ENCODE measurements at places on chromosomes 2 and 18.

- no peak for DNase-seq
Measured at GRCh38 chr2:45636008-45636407, 15.5 kb upstream of the PRKCE start.

DNA sequence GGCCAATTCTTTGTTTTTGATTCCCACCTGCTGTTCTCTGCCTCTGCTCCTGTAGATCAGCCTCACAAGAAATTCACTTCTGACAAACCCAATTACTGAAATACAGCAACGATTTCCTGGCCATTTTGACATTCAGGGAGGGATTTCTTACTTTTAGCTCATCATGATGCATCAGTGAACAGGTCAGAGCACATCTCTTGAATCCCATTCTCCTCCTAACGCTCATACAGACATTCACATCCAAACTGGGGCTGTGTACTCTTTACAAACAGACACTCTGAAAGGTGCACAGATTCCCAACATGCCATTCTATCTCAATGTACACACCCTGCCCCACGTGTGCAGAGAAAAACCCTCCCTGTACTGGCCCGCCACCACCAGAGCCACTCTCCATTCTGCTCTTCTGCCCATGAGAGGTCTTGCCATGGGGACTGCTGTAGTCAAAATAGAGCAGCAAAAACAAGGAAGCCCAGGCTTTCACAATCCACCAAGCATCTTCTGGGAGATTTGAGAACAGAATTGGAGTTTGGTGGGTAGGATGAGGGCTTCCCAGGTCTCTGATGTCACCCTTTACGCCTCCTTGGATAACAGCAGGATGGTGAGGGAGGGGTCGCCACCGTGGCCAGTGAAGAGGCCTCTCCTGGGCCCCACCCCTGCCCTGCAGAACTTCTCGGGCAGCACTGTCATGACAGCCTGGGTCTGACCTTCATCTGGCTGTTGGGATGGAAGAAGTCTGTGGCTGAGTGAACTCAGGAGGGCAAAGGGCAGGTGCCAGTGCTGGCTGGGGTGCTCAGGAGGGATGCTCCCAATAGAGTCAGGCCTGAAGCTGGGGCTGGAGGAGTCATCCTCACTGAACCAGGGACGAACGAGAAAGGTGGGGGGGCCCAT lies 41.9 kb upstream of the ZFP36L2 start:
- no peak for DNase-seq

DNA sequence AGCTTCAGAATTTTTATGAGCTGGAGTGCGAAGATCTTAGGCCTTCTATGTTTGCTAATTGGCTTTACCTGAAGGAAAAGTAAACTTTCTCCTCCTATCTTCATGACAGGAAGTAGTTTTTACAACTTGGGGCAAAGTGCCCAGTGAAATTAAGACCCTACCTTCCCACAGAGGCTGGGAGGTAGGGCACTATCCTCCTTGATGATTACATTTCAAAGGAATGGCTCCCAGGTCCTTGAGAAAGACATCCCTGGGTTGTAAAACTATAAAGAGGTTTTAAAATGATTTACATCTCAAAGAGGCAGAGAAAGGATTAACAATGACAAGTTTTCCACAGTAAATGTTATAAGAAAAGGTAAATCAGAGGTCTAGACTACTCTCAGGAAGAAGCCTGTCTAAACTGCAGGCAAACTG lies 155.8 kb downstream of the CDH7 start:
- no peak for DNase-seq

DNA sequence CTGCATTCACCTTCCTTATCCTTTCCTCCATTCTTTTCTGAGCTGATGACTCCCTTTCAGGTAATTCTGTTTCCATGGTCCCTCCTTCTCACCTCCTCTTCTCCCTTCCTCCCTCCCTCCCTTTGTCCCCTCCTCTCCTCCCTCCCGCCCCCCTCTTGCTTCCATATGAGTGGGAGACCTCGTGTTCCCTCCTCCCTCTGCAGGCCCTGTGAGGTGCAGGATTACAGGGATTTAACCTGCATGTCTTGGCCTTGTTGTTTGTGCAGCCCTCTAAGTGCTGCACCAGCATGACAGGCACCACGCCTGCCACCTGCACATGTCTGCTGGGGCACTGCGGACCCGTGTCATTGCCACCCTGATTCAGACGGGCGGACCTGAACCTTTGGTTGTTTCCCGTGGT lies 103.1 kb downstream of the SNTG2 start:
- peak; percentile 31 for DNase-seq

GRCh38 chr18:53745224-53745967 lies 479.1 kb downstream of the MBD2 start:
- no peak for DNase-seq

Data from NCI-H2081 (cell line).